ENCODE measurements at places on chromosomes 2 and 18.

GRCh38 chr2:223050900-223051504, 988 bp upstream of the KCNE4 start:
- no peak for DNase-seq

DNA sequence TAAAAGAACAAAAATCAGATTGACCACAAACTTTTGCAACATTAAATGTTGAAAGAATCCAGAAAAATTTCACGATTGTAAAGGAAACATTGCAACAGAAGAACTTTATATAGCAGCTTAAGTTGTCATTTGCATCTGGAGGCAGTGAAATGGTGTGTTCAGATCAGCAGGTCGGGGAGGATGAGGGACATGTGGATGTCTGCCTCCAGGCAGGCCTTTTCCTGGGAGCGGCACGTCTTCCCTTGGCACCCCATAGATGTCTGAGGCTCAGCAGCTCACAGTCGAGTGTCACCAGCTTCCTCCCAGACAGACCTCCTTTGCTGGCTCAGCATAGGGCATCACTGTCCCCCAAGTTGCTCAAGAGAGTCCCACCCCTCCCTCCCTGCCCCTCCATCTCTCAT, 44.3 kb upstream of the ASB1 start:
- no peak for DNase-seq

DNA sequence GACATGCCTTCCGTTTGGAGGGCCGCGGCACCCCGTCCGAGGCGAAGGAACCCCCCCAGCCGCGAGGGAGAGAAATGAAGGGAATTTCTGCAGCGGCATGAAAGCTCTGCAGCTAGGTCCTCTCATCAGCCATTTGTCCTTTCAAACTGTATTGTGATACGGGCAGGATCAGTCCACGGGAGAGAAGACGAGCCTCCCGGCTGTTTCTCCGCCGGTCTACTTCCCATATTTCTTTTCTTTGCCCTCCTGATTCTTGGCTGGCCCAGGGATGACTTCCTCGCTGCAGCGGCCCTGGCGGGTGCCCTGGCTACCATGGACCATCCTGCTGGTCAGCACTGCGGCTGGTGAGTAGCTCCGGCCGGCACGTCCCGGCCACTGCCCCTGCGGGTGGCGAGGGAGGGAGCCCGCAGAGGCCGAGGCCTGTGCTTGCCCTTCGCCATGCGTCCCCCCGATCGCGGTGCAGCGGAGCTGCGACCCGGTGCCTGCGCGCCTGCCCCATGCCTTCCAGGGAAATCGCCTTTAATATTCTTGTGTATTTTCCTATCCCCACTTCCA, 1.2 kb downstream of the BMPR2 start:
- peak; percentile 47 for DNase-seq

DNA sequence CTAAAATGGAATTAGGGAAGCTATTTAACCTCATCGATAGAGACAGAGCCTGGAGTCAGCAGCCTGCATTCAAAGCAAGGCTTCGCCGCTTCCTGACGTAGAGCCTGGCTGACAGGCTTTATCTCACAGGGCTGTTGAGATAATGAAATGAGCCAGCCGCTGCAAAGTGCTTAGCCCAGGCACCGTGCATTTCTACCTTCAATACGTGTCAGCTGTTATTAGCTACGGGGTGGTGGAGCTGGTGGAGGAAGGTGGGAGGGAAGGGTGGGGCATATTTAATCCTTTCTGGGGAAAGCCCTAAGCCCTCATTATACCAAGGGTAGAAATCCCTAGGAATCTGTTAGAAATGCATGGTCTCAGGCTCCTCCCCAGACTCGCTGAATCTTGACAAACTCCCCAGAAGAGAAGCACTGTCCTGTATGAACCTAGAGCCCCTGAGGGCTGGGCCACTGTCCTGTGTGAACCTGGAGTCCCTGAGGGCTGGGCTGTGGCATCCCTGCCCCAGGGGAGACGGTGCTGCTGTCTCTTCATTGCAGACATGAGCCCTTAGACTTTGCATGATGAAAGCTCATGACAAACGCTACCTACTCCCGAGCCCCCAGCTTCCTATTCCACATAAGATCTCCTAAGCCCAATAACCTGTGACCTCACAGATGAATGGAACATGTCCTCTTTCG, 72.4 kb downstream of the ALPK2 start:
- no peak for DNase-seq

- no peak for DNase-seq
Observed at GRCh38 chr18:6629635-6630140, 99.8 kb upstream of the ARHGAP28 start.

DNA sequence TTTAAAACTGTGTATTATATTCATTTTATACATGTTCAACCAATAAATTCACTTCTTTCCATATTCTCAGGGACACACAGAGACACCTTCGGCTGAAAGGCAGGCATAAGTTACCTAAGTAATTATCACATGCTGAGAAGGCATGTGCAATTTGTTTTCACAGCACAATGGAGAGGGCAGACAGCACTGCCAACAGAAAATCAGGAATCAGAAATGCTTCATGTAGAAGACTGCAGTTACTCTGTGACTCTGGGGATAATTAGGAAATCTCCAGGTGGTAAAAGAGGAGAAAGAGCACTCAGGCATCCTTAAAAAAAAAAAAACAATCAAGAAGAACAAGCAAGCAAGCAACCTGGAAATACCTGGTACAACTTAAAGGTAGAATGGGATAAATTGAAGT, 49.3 kb downstream of the DSEL start:
- no peak for DNase-seq

All from SJSA1 (cell line).